NCI-H748 treated with DMSO at 0.1 percent for 48 hours (cell line): ENCODE measurements at places on chromosomes 1 and 21.

- no peak for DNase-seq
These were observed 42.7 kb upstream of the GLIS1 start for GRCh38 chr1:53781654-53782053.

DNA sequence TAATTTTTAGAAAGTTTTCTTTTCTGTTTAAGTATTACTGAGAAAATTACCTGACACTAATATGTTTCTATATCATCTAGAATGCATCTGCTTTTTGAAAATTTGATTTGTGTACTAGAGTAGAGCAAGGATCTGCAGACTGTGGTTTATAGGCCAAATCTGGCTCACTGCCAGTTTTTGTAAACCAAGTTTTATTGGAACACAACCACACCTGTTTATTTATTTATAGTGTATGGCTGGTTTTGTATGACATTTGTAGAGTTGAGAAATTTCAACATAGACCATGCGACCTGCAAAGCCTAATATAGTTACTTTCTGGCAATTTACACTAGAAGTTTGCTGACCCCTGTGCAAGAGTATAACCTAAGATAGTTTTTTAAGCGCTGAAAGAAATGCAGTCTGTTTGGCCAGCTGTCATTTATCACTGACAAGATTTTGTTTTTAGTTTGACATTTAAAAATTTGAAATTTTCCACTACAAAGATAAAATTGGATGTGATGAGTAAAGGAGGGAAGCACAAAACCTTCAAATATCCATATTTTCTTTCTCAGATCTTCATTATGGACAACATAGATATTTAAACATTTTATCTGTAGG, 36.1 kb upstream of the CACYBP start:
- no peak for DNase-seq

DNA sequence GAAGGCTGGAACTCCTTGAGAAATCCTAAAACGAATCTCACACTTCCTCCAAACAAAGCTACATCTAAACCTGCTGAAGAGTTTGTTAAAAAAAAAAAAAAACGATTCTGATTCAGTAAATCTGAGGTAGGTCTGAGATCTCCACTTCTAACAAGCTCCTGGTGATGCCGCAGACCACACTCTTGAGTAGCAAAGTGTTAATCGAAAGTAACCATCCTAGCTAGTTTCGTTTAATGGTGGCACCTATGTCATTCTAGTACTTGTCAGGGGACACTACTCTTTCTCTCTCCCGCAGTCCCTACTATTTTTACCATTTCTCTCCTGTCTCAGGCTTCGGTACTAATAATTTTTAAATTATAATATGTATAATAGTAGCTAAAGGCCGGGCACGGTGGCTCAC, 2.1 kb downstream of the CLCC1 start:
- DNase-seq, result no peak

- DNase-seq, result no peak
These were observed 20.9 kb downstream of the SLAMF1 start for GRCh38 chr1:160625725-160626498.

- no peak for DNase-seq
These were observed 134.9 kb downstream of the RHOU start for GRCh38 chr1:228870041-228870713.

DNA sequence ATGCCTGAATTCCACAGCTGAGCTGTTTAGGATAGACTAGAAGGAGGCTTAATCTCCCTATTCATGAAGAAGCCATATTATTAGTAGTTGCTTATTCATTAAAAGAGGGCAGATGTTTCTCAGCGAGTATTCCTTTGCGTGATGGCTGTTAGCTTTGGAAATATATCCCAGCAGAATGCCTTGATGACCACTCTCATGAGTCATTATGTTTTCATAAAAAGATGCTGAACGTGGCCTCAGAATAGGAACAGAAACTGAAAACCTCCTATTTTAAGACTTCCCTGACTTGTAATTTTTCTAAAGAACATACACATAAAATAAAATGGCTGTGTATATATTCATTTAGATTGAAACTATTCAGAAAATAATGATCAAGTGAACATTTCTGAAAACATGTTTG, 9.6 kb upstream of the PLA2G4A start:
- no peak for DNase-seq

DNA sequence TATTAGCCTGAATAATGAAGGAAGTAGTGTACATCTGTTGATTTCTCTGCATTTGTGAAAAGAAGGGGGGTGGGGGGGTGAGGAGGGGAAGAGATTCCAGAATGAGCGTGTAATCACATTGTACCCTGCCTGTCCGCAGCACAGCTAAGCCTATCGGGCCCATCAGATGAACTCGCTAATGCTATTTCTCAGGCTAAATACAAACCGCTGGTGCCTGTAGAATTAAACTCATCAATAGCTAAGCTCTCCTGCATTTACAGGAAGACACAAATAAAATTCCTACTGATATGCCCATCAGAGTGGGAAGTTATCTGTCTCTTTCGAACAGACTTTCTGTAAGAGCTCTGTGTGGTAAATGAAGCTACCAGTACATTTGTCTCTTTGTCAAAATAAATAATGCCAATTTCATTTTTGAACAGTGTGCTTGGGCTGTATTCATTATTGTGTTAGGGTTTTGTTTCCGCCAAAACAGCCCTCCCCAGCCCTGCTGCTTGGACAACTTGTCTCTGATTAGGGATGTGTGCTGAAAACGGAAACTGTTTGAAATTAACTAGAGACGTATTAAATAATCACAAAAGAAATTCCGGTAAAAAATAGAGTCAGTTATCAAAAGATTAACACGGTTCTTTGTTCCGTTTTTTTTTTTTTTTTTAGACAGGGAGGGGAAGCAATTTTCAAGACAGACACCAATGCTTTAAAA, 305.4 kb downstream of the TTLL7 start:
- peak; percentile 58 for DNase-seq

DNA sequence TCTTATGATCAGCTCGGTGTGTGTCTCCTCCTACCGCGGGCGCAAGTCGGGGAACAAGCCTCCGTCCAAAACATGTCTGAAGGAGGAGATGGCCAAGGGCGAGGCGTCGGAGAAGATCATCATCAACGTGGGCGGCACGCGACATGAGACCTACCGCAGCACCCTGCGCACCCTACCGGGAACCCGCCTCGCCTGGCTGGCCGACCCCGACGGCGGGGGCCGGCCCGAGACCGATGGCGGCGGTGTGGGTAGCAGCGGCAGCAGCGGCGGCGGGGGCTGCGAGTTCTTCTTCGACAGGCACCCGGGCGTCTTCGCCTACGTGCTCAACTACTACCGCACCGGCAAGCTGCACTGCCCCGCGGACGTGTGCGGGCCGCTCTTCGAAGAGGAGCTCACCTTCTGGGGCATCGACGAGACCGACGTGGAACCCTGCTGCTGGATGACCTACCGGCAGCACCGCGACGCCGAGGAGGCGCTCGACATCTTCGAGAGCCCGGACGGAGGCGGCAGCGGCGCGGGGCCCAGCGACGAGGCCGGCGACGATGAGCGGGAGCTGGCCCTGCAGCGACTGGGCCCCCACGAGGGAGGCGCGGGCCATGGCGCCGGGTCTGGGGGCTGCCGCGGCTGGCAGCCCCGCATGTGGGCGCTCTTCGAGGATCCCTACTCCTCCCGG, 1.5 kb downstream of the KCNC4 start:
- no peak for DNase-seq

DNA sequence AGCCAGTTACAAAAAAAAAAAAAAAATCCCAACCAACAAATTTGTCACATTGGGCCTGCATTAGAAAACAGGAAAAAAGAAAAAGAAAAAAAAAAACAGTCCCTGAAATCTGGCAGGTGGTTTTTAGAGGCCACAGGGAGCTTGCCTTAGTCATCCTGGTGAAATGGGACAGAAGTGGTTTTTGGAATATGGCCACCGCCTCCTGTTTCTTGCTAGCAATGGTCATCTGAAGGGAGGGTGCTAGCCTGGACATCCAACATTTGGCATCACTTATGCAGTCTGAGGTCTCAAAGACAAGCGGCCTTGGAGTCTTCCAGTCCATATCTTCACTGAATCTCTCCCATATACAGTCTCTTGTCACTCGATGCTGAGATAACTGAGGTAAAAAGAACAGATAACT, 20.1 kb upstream of the NKAIN1 start:
- no peak for DNase-seq

- DNase-seq, result peak; percentile 42
These were observed 643 bp upstream of the MOV10 start for GRCh38 chr1:112673592-112674439.

GRCh38 chr1:218345673-218346390, 696 bp downstream of the TGFB2 start:
- DNase-seq, result peak; percentile 35

- no peak for DNase-seq
These were observed 68.4 kb upstream of the EDEM3 start for GRCh38 chr1:184823080-184823479.

- no peak for DNase-seq
These were observed 86.2 kb downstream of the UBR4 start for GRCh38 chr1:19123837-19124236.

GRCh38 chr21:27564684-27565301, 597.9 kb upstream of the ADAMTS5 start:
- DNase-seq, result no peak

DNA sequence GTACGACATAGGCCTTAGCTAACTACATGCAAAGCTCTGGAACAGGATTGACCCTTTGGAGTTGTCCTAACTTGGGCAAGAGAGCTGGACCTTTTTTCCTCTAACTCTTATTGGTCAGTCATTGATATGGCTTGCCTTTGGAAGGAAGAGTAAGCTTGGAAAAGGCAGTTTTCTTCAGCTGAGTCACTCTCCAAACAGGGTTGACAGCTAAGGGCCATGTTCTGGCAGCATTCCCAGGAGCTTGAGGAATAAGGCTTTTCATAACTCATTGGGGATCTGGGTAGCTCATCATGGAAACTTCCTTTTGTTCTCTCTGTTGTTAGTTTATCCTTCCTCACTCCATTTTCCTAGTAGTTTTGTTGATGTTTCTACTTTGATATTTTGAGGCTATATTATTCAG, 14.5 kb upstream of the ERRFI1 start:
- no peak for DNase-seq

- DNase-seq, result peak; percentile 98
These were observed 30.0 kb upstream of the DMRTA2 start for GRCh38 chr1:50453266-50453665.

GRCh38 chr1:241714321-241715218, 62.5 kb downstream of the WDR64 start:
- DNase-seq, result no peak
